COR-L47 (cell line): ENCODE measurements at places on chromosomes 5 and 9.

GRCh38 chr9:120343416-120343815 is 236.6 kb downstream of the CDK5RAP2 start:
- no peak for DNase-seq

DNA sequence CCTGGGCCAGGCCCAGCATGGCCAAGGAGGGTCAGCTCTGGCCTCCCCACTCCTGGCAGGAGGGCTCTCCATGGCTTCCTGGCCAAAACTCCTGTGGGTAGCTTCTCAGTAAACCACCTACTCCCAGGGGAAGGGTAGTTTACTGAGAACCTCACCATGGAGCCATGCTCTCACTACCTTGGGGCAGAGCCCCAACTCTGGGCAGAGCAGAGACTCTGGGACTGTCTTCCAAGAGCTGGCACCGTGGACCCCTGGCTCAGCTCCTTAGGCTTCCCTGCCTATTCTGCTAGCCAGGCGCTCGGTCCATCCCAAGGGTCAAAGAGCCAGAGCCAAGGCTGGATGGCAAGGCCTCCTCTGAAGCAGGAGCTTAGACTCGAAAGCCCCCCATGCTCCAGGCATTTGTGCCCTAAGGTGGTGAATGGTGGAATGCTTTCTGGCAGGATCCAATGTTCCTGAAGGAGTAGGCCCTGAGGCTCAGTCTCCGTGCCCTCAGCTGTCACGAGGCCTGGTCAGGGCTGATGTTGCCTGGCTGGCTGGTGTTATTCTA is 19.6 kb downstream of the TCF7 start:
- no peak for DNase-seq

DNA sequence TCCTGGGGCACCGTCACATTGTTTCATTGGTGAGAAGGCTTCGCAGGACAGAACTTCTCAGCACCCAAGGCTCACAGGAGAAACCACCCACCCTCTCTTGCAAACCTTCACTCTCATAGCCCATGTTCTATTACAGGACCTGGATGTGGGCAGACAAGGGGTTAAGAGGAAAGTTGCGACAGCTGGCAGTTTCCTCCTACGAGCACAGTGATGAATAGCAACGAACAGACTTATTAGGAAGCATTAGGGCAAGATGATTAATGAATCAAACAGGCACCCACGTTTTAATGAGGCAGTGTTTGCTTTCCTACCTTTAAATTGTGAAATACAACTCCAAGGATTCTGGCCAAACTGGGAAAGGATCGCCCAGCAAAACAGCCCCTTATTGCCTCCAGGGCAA is 339.3 kb downstream of the DRD1 start:
- no peak for DNase-seq

GRCh38 chr9:114418053-114418452 is 30.3 kb upstream of the AKNA start:
- DNase-seq, result no peak

GRCh38 chr9:14341437-14342122 is 27.6 kb upstream of the NFIB start:
- no peak for DNase-seq

DNA sequence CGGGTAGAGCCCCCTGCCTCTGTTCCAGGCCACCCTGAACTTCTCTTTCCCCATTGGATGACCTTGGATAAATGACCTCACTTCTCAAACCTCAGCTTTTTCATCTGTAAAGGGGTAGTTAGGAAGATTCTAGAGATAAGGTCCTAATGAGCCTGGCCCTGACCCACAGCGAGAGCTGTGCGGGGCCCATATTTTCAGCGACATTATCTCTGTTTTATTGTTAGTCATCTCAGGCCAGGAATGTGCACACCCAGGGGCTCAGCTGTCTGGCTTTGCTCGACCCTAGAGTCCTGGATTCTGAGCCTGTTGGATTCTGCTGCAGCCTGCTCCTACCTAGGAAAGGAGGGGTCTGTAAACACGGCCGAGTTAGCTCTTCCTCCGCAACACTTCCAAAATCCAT is 81.2 kb upstream of the LMX1B start:
- no peak for DNase-seq

GRCh38 chr5:175285261-175285660 is 158.7 kb downstream of the DRD1 start:
- DNase-seq, result no peak

- DNase-seq, result no peak
Observed at GRCh38 chr5:180104168-180104530, 32.6 kb upstream of the RNF130 start.

DNA sequence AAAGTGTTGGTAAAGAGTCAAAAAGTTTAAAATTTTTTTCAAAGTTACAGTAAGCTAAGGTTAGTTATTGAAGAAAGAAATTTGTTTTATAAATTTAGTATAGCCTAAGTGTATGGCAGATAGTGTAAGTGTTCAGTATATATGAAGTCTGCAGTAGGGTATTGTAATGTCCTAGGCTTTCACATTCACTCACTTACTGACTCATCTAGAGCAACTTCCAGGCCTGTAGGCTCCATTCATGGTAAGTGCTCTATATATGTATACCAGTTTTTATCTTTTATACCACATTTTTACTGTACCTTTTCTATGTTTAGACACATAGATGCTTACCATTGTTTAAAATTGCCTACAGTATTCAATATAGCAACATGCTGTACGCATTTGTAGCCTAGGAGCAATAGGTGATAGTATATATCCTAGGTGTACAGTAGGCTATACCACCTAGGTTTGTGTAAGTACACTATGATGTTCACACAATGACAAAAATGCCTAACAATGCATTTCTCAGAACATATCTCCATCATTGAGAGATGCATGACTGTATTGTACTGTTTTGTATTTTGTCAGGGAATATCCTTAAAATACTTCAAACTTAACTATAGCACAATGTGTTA is 38.5 kb downstream of the CYSTM1 start:
- no peak for DNase-seq

DNA sequence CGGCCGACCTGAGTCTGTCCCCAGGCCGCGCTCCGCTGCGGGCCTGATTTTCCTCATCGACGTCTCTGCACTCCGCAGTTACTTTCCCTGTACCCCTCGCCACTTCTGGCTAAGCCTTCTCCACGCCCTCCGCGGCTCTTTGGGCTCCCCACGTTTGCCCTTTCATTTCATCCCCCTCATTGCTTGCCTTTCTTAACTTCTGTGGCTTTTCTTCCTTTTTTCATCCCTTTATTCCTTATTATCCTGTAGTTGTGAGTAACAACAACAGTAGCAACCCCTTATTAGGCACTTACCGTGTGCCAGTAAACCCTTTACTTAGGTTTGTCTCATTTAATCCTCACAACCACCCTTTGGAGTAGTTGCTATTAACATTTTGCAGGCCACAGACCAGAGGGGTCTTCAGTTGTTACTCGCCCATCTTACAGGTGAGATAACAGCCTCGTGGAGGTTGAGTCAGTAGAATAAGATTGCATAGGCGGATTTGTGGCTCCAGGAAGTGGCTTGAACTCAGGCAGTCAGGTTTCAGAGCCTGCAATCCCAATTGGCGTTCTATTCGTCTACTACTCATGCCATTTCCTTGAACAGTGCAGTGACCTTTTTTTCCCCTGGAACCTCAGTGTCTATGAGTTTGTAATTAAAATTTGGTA is 724 bp downstream of the TCERG1 start:
- DNase-seq, result peak; percentile 6

DNA sequence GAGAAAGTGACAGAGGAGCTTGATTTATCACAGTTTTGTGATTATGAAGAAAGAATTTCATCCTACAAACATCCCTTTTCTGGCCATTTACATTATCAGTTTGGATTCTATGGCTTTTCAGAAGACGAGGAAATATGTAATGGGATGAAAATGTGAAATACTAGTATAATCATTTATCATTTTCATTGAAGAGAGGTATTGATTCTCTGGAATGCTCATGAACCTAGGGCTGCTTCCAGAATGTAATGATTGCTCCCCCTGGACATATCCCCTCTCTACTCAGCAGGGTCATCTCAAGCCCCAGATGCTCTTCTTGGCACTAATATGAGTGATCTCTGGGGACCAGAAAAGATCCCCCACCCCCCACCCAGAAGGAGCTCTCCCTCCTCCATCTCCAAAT is 106.7 kb upstream of the ZNF618 start:
- no peak for DNase-seq

GRCh38 chr9:24776226-24776625 is 230.5 kb upstream of the IZUMO3 start:
- DNase-seq, result no peak
